Inflammatory macrophage treated with lipopolysaccharide for 1 hour (primary cell): ENCODE measurements at places on chromosomes 2 and 18.

DNA sequence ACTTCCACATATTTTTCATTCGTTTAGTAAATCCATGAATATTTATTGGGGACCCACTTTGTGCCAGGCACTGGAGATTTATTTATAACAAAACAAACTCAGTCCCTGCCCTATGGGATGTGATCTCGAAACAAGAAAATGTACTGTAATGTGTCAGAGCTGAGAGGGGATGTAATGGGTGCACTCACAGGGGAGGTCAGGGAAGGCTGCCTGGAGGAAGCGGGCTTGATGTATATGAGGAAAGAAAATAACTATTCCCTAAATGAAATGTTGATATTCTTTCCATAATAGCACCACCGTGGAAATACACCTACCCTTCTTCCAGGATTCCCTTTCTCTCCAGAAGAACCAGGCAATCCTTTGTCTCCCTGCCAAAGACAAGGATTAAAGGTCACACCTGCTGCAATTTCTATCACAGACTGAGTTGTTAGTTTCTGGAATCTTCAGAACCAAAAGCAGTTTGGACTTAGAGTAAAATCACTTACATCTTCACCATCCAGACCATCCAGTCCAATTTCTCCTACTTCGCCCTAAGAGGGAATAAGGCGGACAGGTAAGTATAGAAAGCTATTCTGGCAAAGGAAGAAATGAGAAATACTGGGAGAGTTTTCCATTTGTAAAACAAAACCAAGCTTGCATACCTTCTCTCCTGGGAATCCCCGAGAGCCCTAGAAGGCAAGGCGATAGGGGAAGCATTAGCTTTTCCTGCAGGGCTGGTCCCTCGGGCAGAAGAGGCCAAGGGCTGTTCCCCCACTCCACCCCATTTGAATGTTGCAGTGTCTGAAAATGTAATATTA lies 55.0 kb downstream of the COL6A3 start:
- no peak for DNase-seq

GRCh38 chr2:67124531-67124930 lies 272.6 kb upstream of the ETAA1 start:
- DNase-seq, result no peak

DNA sequence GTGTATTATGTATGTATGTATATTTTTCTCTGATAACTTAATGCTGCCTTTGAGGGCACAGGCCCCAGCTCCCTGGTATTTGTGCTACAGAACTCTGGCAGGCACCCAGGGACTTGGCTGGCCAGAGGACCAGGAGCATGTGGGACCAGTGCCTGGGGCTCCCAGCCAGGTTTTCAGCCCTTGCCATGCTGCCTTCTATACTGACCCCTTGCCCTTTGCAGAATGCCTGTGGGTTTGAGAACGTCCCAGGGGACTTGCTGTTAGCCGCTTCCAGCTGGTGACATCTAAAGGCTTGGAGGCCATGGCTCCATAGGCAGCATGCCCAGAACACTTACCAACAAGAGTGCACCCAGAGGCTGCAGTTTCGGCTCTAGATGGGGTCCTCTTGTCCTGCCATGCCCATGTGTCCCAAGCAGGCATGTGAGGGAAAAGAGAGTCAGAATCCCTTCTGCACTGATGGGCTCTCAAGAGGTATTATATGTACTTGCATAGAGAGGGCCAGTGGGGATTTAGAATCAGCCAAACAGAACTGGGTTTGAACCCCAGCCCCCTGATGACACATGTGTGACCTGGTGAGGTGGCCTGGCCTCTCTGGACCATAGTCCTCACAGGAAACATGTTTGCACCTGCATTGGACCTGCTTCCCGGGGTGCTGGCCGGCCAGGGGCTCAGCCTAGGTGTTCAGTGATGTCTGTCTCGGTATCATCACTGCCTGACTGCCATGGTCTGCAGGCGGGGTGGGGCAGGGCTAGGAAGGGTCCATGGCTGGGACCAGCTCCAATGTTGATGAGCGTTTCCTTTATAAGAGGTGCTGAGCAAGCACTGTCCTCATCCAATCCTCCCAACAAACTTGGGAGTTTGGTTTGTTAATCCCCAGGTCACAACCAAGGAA lies 119.2 kb upstream of the FHL2 start:
- DNase-seq, result no peak

GRCh38 chr2:4930704-4931103 lies 761.5 kb upstream of the SOX11 start:
- no peak for DNase-seq

- no peak for DNase-seq
These were observed 361.8 kb upstream of the MEIS1 start for GRCh38 chr2:66073172-66073571.

- DNase-seq, result no peak
These were observed 973.8 kb upstream of the CELF4 start for GRCh38 chr18:38539371-38539770.

DNA sequence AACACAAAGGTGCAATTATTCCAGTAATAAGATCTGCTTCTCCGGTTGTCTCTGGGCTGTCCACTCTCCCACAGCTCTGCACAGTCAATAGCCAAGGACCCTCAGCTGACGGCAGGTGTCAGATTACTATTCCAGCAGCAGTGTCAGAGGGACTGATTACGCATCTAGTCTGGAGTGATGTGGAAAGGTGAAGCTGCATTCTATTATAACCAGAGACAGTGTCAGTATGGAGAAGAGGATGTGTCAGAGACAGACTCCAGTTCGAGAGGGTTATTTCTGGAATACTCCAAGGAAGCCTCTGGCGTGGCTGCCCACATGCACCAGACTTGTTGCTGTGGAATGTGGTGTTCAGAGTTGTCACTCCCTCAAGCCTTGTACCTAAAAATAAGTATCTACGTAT lies 163.6 kb upstream of the TMEM200C start:
- DNase-seq, result no peak

- DNase-seq, result no peak
These were observed 118.7 kb downstream of the RIT2 start for GRCh38 chr18:42996824-42997223.

- DNase-seq, result no peak
These were observed 161.1 kb downstream of the KCNH7 start for GRCh38 chr2:162677476-162677875.

DNA sequence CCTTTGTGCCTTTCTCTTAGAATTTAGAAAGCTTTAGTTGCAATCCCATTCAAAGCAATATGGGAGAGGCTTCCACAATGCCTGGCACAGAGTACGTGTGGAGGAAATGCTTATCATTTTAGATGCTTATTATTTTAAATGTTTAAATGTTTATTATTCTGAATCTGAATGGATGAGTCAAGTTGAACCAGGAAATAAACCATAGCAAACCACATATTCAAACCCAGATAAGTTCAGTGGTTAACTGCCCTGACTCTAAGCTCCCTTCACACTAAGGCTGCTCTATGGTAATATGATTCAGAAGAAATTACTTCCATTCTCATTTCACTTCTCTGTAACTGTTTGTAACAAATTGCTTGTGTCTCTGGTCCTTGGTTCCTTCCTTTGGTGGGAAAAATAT lies 5.2 kb upstream of the PPP4R1 start:
- DNase-seq, result no peak

GRCh38 chr2:59690849-59691248 lies 862.6 kb downstream of the BCL11A start:
- DNase-seq, result no peak

DNA sequence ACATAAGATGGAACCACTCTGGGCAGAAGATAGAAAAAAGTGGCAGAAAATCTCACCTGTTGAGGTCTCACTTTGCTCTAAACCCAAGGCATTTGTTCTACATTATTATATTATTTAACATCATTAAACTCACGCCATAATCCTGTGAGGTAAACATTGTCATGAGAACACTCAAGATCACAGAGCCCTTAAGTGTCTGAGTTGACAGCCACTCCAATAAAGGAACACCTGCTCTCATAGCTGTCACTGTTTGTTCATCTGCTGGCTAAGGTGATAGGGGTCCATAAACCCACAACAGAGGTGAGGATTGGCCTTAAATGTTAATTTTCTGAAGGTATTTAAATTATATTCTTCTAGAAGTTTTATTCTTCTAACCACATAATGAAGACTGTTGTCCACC lies 439.7 kb downstream of the RIT2 start:
- DNase-seq, result no peak

- no peak for DNase-seq
These were observed 24.6 kb downstream of the COX7A2L start for GRCh38 chr2:42336361-42336965.

DNA sequence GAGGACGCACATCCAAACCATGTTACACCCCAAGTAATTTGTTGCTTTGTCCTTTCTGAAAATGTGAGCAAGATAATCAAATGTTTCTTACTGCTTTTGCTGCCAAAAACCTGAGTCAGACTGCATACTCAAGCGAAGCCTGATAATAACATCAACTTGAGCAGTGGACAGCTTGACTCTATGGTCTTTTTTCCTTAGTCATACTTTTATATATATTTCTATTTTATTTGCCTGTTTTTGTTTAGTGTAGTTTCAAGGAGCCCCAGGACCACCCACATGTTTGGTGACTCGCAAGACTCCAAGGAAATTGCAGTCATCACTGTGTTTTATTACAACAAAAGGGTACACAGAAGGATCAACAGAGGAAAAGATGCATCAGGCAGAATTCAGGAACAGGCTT lies 688.4 kb upstream of the PIK3C3 start:
- DNase-seq, result no peak

- no peak for DNase-seq
These were observed 1.7 kb downstream of the MARS2 start for GRCh38 chr2:197706839-197707207.
